ENCODE measurements at places on chromosomes 16 and 17.

- DNase-seq = no peak
Measured at GRCh38 chr17:45003877-45004276, 35.8 kb upstream of the C1QL1 start.

DNA sequence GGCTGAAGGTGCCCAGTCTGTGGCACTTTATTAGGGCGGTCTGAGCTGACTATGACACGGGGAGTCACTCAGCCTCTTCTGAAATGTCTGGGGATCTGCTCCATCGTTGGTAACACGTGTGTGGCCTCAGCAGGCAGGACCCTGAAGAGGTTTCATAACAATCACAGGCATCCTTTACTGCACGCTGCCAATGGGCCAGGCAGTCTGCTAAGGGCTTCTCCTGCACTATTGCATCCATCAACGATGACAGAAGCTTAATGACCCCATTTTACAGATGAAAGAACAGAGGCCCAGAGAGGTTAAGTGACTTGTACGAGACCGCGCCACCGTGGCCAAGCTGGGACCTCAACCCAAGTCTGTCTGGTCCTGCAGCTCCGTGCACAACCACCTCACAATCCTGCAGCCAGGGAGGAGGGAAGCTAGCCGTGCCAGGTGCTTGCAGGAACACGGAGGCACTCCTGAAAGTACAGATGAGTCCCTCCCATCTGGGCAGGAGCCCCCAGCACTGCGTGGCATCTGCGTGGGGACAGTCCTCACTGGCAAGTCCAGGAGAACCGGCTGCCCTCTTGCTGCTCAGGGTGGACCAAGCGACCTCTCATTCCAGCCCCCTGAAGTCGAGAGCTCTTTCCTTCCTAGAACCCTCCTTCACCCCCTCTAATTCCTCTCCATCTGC is 40.0 kb downstream of the RPH3AL start:
- no peak for DNase-seq

- DNase-seq = no peak
Measured at GRCh38 chr17:40791111-40791510, 8.6 kb downstream of the KRT28 start.

DNA sequence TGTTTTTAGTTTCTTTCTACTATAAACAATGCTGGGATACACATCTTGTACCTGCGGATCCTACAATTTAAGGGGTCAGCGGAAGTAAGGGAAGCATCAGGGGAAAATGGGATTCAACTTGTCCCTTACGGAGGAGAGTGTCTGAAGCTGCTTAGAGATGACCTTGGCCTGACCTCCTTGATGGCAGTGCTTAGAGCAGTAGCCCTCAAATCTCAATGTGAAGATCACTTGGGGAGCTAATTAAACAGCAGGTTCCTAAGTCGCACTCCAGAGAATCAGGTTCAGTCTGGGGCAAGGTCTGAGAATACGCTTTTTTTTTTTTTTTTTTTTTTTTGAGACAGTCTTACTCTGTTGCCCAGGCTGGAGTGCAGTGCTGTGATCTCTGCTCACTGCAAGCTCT is 9.6 kb upstream of the METTL16 start:
- DNase-seq = no peak

GRCh38 chr16:78542419-78542818 is 443.0 kb downstream of the WWOX start:
- DNase-seq = no peak

DNA sequence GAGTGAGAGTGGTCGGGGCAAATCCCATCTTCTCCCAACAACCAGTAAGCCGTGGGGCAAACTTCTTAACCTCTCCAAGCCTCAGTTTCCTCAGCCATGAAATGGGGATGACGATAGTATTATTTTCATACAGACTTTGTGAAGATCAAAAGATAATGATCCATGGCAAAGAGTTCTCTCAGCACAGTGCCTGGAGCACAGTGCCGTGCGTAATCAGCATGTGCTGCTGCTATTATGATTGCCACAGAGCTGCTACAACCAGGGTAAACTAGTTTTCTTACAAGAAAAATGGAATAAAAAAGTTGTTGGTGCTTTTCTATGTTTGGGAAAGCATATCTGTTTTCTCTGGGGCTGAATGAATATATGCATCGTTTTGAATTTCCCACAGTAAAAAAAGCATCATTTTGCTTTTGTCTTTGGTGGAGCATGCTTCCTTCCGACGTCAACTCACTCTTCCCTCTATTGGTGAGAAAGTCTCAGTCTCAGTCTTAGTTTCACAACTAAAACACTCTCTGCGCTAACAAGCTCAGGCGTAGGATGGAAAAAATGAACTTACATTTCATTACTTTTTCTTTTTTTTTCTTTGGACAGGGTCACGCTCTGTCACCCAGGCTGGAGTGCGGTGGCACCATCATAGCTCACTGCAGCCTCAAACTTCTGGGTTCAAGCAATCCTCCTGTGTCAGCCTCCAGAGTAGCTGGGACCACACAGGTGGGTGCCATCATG is 37.2 kb downstream of the CDK5R1 start:
- DNase-seq = peak; percentile 19

DNA sequence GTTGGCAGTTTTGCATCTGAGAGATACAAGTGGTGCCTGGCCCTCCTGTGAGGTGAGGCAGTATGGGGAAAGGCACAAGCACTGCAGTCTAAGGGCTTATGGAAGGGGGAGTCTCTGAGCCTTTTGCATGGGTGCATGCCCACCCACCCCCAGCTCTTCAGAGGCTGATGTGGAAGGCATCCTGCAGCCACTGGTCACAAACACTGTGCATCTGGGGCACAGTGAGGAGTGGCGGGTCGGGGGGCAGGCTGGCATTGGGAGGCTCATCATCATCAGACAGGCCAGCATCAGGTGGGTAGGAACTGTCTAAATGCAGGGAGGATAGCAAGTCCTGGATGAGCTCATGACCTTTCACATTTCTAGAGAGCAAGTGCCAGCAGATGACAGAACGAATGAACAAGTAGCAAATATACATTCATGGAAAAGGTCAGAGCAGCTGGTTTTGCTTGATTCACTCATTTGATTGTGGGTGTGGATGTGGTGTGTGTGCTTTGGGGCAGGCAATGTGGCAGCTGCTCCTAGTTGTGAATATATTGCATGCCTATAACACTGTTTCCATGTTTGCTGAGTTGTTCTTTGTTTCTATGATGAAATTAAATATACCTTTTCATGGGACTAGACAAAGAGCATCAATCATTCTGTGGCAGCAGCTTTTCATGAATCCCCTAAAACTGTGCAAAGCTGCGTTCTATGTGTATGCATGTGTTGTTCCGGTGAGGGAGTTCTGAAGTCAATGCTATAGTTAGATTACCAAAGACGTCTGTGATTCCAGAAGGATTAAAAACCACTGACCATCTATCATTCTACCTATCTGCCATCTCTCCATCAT is 29.2 kb downstream of the TRIM25 start:
- DNase-seq = no peak
